Kidney epithelial cell (primary cell): ENCODE measurements at places on chromosomes 5 and 9.

DNA sequence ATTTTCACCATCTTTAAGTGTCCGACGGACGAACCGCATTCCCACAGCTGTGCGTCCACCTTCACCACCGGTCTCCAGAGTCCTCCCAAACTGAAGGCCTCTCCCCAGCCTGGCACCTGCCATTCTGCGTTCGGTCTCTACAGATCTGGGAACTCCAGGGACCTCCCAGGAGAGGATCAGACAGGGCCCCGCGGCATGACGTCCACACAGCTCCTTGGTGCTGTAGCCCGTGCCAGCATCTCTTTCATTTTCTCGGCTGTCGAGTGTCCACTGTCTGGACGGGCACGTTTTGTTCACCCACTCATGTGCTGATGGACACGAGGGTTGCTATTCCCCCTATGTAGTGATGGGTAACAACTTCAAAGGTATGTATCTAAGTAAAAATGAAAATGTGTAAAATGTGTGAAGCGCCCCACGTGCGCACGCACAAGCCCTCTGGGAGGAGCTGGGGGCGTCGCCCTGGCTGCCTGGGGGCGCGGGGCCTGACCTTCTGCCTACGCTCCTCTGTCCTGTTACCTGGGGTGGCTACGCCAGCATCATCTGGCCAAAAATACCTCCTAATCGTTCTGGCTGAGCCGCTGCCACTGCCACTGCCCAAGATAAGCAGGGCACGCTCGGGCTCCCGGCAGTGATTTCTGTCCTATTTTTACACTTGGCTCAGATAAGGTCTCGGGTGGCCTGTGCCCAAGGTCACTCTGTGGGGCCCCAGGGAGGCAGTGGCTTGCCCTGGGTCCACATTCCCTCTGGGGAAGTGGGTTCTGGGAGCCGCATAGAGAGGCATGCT lies 10.8 kb upstream of the SLC12A7 start:
- no peak for DNase-seq

- DNase-seq, result no peak
Measured at GRCh38 chr5:159901308-159901707, 15.0 kb upstream of the ADRA1B start.

DNA sequence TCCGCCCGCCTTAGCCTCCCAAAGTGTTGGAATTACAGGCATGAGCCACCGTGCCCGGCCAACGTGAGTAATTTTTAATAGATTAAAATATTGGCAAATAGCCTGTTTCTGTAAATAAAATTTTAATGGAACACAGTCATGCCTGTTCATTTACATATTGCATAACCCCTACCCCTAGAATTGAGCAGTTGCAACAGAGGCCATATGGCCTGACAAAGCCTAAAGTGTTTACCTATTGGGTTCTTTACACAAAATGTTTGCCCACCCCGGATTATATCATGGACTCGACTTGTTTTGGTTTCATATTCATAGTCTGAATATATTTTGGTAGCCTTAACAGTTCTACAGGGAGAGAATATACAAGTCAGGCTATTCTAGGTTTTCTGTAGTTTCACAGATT lies 5.3 kb downstream of the NSA2 start:
- no peak for DNase-seq

DNA sequence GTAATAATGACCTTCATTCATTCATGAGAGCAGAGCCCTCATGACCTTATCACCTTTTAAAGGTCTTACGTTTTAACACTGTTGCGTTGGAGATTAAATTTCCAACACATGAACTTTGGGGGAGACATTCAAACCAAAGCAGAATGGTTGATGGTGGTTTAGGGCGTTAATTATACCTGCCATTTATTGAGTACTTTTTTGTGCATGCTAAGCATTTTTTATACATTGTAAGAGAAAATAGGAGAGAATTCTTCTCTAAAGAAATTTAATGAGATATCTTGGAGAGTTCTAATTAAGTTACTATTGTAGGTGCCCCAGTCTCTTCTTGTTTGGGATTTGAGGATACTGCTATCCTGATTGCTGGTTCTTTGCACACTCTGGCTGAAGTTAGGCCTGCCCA lies 12.4 kb downstream of the AP3S1 start:
- DNase-seq, result no peak

- peak; percentile 94 for DNase-seq
Measured at GRCh38 chr5:170597109-170597751, 93.4 kb downstream of the KCNIP1 start.
